ENCODE measurements at places on chromosomes 3 and 15.

- no peak for DNase-seq
Measured at GRCh38 chr3:94187697-94188096, 124.8 kb downstream of the NSUN3 start.

DNA sequence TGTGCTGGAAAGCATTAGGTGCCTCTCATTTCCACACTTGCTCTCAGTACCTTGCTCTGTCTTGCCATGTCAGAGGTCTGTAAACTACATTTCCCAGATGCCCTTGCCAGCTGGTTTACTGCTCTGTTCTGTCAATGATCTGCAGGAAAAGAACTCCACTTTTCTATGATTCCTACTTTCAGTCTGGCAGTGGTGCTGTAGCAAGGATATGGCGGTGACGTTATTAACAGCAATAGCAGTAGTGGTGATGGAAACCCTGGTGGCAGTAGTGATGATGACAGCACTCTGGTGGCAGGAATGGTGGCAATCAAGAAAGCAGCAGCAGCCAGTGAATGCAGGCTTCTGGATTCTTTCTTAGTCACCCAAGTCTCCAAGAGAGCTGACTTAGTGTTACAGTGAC lies 665.2 kb downstream of the DIPK2A start:
- no peak for DNase-seq

DNA sequence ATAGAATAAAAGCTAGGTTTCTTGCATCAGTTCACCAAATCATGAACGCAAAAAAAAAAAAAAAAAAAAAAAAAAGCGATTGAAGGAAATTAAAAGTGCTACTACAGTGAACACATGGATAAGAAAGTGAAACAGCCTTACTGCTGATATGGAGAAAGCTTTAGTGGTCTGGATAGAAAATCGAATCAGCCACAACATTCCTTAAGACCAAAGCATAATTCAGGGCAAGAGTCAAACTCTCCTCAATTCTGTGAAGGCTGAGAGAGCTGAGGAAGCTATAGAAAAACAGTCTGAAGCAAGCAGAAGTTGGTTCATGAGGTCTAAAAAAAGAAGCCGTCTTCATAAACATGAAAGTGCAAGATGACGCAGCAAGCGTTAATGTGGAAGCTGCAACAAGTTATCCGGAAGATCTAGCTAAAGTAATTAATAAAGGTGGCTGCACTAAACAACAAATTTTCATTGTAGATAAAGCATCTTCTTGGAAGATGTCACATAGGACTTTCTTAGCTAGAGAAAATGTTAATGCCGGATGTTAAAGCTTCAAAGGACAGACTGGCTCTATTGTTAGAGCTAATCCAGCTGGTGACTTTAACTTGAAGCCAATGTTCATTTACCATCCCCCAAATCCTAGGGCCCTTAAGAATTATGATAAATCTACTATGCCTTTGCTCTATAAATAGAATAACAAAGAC lies 19.2 kb downstream of the P3H2 start:
- DNase-seq = no peak

DNA sequence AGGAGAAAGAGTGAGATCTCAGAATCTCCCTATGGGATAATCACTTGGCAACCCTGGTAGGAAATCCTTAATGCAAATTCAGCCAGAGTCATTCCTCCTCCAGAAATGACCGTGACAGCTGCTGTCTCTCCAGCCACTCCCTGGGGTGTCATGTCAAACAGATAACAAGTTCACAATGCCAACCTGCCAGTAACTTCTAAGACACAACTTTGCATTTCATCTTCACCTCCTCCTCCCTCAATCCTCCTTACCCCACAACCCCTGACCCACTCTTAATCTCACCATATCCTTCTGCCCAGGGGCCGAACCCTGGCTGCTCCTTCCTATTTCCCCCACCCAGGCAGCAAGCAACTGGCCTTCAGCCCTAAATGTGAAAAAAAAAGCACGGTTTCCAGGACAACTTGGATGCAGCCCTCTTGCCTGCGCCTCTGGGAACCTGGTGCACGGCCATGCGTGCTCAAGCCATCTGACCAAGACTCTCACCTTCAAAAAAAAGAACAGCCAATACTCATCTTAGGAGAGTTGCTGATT lies 166.0 kb downstream of the NTRK3 start:
- DNase-seq = no peak

GRCh38 chr15:61654918-61655317 lies 405.3 kb downstream of the VPS13C start:
- no peak for DNase-seq

DNA sequence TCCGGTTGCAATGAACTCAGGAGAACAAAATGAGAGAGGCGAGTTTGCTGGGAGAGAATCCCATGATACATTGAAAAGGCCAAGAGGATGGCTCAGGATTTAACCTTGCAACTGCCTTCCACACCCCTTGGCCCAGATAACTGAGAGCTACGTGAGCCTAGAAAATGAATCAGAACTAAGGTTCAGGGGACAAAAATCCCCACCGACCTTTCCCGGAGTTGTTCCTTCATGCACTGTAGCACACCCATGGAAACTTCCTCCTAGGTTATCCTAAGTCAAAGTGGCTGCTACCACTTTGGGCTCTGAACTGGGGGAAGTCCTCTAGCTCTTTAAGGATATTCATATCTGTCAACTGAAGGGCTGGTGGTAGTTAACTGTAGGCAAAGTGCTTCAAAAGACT lies 58.3 kb upstream of the SLC4A7 start:
- no peak for DNase-seq

DNA sequence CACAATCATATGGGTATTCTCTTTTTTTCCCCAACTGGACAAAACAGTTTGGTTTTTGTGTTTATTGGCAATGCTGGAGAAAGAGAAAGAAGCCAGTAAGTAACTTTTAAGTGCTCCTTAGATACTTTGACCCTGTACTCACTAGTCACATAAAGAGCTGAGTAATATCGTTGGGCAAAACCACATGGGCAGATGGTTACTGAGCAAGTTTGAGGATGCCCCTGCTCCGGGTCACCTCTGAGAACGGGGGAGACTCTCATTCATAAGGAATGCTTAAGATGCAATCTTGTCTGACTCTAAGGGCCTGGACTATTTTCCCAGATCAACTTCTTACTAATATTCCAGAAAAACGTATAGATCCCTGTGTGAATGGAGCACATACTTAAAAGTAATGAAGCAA lies 106.4 kb upstream of the SLC2A2 start:
- DNase-seq = no peak

DNA sequence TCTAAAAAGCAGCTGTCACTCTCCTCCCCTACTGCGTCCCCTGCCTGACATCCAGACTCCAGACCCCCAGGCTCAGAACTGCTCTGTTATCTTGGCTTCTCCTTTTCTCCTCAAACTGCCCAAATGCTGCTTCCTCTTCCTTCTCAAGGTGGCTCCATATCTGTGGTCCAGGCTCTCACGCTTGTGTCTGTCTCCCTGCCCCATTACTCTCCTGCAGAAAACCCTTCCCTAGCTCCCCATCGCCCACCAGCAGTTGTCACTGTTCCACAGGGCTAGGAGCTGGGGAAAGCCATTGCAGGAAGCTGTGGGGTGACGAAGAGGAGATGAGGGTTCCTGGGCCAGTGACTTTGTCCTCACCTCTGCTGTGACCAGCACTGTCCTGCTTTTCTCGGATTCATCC lies 30.7 kb upstream of the CGNL1 start:
- DNase-seq = no peak

DNA sequence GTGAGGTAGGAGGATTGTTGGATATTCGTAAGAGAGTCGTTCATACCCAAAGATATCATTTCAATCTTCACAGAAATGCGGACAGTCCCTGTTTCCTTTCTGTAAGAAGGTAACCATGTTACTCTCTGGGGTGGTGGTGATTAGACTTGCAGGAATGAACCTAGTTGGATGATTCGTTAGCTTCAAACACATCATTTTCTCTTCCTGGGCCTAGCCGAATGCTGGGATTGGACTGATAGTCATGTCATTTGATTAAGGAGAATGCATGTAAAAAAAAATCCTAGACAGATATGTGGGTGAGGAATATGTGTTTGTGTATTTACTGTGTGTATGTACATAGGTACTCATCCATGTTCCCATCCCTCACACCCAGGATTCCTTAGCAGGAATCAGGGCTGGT lies 12.4 kb downstream of the SLCO3A1 start:
- DNase-seq = no peak

DNA sequence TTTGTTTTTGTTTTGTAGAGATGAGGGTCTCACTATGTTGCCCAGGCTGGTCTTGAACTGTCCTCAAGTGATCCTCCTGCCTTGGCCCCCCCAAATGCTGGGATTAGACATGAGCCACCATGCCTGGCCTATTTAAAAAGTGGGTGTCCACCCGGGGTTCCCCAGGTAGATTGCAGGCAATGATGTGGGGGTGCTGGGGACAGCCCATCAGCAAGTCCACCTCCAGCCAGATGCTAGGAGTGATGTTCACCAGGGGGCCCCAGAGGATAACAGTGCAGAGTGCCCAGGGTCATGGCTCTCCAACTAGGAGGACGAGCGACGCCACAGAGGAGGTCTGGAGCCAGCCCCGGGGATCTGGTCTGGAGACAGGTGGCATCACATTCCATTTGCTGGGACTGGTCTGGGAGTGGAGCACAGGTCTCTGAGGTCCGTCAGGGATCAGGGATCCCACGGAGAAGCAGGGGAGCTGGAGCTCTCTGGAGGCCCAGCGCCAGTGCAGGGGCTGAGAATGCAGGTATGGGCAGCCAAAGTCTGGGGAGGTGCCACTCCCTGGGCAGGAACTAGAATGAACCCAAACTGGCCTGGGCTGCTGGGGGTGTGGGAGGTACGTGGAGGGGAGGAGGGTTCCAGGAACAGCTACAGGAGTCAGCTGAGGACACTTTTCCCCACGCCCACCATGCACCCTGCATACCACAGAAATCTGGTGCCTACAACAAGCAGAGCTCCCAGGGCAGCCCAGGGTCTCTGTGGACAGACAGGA lies 51.2 kb upstream of the PCSK6 start:
- no peak for DNase-seq

Measured in stimulated activated CD4-positive, alpha-beta T cell treated with anti-CD3 and anti-CD28 coated beads, Interleukin-4, amount 100 ng/mL, for 1 hour (primary cell).